Suppressor macrophage treated with lipopolysaccharide for 4 hours (primary cell): ENCODE measurements at places on chromosomes 16 and 17.

DNA sequence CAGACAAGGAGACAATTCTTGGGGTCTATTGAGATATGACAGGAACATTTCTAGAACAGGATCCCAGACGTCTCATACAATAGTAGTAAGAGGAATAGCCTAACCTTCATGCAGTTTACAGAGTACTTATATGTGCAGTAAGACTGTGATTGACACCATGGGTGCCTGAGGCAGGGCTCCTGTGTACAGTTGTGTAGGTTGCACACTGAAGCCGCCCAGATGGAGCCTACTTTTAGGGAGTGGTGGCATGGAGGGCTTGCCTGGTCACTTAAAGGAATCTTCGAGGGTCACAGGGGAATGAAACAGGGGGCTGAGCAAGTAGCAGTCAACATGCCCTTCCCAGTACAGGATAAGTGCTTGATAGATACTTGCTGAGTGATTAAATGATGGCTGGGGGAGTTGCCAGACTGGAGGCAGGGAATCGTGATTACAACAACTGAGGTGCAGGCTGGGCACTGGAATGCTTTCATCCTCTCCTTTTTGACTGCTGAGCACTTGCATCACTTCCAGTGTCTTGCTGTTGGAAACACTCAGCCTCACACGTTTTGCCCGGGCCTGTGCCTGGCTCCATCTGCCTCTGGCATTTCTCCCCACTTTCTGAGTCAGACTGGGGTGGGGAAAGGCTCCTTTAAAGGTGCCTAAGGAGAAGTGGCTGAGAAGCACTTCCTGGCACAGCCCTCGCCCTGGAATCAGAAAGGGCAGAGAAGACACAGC, 71.0 kb downstream of the COPRS start:
- DNase-seq, result peak; percentile 62

DNA sequence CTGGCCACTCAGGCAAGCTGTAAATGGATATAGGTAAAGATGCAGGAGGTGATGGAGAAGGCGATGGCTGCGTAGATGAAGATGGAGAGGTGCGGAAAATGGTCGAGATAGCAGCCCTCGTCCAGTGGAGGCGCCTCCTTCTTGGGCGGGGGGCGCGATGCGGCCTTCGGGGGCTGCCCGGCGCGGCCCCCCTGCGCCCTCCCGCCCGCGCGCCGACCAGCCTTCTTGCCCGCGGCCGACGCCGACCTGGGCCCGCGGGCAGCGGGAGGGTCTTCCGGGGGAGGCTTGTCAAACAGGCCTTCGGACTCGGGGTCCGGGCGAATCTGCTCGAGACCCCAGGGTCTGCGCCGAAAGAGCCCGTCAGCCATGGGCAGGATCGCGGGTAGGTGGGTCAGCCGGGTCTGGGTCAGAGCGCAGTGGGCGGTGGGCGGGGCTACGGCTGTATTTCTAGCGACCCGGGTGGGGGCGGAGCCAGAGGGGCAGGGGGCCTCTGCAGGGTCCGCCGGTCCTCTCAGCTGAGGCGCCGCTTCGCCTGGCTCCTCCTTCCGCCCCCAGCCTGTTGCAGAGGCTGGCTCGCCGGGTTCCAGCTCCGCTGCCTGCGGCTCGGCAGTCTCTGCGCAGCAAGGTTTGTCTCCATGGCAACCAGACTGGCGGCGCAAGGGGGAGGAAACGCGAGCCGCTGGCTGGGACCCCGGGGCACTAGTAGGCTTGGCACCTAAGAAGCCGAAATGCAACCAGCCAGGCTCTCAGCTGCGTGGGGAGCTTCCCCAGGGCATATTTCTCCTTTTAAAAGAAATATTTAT, 14.4 kb downstream of the MIS12 start:
- peak; percentile 45 for DNase-seq

GRCh38 chr17:34259146-34259545, 4.1 kb downstream of the CCL2 start:
- no peak for DNase-seq

DNA sequence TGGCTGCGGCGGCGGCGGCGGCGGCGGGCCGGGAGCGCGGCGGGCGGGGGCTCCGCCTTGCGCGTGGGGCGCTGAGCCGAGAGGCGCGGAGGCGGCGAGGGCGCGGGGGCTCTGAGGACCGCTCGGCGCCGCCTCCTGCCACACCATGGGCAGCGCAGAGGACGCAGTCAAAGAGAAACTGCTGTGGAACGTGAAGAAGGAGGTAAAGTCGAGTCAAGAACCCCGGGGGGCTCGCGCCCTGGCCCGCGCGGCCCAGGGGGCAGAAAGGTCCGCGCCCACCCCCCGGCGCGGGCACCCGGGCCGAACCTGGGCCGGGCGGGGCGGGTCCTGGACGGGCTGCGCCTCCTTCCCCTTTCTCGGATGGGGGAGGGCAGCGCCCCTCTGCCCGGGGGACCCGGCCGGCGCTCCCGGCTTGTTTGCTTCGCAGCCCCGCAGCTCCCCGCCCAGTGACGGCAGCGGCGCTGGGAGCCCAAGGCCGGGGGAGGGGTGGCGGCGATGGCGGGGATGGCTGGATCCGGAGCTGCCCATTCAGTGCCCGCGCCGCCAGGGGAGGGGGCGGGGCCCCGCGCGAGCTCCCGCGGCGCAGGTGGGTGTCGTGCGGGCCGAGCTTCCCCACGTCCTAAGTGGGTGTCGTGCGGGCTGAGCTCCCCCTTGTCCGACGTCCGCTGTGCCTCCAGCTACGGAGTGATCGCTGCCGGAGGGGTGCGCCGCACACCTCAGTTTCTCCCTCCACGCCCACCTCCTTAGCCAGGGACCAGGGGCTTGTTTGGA, 428 bp downstream of the SGSM2 start:
- DNase-seq, result peak; percentile 64

DNA sequence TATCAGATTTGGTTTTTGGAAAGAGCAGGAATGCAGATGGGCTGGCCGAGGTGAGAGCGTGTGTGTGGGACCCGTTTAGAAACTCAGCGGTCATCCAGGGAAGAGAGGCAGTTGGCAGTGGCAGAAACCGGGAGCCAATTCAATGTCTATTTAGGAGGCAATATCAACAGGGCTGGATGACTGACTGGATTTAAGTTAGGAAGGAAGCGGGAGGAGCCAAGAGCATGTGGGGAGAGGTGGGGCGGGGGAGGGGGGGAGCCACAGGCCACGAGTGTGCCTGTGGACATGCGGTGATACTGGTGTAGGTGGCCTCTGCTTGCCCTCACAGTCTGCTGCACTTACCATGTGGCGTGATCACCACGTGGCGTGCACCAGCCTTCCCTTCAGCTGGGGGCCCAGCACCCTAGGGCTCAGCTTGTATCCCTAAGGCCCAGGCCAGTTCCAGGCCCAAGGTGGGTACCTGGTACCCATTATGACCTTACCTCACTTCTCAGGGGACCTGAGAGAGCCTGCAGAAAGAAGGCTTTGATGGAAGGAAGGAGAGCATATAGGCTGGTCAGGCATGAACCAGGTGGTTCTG, 10.8 kb upstream of the TPPP3 start:
- DNase-seq, result no peak

GRCh38 chr16:3444032-3444388, 530 bp downstream of the NAA60 start:
- peak; percentile 77 for DNase-seq

DNA sequence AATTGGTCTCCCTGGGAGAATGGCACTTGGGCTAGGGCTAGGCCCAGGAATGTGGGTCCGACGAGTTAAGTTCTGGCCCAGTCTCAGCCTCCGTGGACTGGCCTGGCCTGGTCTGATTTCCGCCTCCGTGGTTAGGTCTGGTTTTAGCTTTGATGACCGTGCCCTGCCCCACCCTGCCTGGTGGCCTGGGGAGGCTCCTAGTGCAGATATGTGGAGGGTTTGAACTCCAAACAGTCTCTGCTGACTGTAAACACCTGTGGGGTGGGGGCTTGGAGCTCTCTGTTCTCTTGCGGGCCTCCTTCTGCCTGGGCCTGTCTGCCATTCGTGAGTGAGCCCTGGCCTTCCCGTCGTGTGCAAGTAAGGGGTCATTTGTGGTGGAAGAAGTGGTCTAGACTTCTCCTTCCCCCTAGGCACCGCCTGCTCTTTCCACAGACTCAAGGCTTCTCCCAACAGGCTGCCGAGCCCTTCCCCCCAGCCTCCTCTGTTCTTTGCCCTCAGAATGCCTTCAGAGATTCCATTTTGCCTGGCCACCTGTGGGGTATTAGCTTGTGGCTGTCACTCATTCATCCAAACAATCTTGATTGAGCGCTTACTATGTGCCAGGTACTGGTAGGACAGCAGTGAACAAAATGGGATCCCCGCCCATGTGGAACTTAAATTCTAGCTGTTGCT, 1.6 kb downstream of the ATP6V0C start:
- peak; percentile 53 for DNase-seq

- DNase-seq, result peak; percentile 5
Measured at GRCh38 chr17:1878419-1879121, 48.8 kb downstream of the RPA1 start.

- no peak for DNase-seq
Measured at GRCh38 chr16:27571433-27572326, 21.7 kb downstream of the KATNIP start.

DNA sequence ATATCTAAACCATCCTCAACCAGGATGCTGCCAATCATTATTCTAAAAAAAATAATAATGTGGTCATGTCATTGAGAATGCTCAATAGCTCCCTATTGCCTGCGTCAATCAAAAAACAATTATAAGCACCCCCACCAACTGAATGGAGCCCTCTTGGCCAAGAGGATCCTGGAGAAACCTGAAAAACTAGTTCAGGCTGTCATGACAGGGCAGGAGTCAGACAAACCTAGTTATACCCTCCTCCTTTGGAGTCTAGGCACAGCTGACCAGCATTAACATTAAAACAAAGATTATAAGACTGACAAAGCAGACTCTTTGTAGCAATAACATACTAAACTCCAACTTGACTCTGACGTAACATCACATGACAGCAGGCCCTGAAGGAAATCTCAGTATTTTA, 119.2 kb upstream of the CCL2 start:
- DNase-seq, result no peak

- no peak for DNase-seq
Measured at GRCh38 chr17:27622986-27623385, 8.0 kb upstream of the LGALS9 start.

- DNase-seq, result no peak
Measured at GRCh38 chr16:10878328-10878643, 1.3 kb downstream of the CIITA start.

GRCh38 chr16:67530013-67530939, 1.6 kb downstream of the RIPOR1 start:
- DNase-seq, result peak; percentile 65

GRCh38 chr16:66264311-66265047, 102.0 kb upstream of the CDH5 start:
- no peak for DNase-seq

GRCh38 chr16:15601212-15601879, 41.6 kb downstream of the MARF1 start:
- no peak for DNase-seq

- no peak for DNase-seq
Measured at GRCh38 chr17:47604598-47604927, 45.2 kb upstream of the KPNB1 start.

DNA sequence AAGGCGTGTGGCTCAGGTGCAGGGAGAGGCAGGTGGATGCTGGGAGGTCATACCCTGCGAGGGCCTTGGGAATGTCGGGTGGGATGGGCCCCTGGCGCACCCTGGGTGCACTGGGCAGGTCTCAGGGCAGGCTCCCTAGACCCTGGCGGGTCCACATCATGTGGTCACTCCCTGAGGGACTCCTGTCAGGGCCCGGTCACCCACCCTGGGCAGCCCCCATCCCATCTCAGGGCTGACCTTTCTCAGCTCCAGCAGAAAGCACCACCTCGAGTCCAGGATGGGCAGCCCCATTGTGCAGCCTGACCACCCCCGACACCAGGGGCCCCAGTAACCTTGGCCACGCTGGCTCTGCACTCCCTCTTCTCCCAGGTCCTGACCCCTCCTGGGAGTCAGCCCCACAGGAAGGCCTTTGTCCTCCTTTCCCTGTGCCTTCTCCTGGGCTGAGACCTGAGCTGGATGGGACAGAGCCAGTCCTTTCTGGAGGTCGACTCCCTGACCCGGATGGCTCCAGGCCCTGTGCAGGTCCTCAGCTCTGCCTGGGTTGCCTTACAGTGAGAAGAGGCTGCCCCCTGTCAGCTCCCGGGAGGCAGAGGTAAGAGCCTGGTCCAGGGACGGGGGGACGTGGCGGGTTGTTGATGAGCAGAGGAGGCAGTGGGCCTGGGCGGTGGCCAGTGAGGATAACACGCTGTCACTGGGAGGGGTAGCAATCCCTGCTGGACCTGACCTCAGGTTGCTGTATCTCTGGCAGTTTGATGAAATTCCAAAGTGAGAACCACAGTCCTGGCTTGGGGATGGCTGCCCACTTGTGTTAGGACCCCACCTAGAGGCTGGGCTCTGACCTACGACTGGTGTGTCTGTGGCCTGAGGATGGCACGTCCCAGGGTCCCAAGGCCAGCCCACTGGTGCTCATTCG, 77.9 kb downstream of the GOSR1 start:
- DNase-seq, result peak; percentile 12

- peak; percentile 28 for DNase-seq
Measured at GRCh38 chr17:4987767-4988567, 492 bp upstream of the CAMTA2 start.

DNA sequence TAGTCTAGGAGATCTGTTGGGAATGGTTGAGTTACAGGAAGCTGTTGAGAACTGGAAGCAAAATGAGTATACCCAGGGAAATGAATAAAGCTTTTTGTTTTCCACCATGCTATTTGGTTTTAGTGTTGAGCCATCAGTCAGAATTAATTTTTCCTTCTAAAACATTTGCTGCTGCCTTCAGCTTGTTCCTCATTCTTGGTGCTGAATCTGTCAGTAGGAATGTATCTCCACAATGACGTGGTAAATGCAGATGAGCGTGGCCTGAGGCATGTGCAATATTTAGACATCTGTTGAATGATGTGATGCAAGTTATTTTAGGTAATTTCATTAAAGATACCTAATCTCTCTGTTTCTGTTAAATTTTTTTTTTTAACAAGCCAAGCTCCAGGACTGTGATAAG, 10.9 kb downstream of the HAPSTR1 start:
- peak; percentile 79 for DNase-seq

GRCh38 chr16:82685526-82685925, 58.8 kb downstream of the CDH13 start:
- DNase-seq, result no peak

DNA sequence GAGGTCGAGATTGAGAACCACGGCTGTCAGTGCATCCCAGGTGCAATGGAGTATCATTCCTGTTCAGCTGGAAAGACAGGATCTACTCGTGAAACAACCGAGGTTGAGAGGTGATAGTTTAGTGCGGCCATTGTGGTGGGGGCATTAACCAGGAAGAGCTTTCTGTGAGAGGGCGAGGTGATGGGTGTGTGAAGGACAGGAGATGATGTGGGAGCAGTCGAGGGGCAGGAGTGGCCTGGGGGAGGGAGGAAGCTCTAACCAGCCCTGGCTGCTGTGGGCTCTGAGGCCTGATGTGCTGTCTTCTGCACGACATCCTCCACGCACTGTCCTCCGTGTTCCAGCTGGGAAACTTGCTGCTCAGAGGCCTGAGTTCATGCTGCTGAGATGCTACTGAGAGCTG, 22.0 kb downstream of the GOSR2 start:
- DNase-seq, result no peak

DNA sequence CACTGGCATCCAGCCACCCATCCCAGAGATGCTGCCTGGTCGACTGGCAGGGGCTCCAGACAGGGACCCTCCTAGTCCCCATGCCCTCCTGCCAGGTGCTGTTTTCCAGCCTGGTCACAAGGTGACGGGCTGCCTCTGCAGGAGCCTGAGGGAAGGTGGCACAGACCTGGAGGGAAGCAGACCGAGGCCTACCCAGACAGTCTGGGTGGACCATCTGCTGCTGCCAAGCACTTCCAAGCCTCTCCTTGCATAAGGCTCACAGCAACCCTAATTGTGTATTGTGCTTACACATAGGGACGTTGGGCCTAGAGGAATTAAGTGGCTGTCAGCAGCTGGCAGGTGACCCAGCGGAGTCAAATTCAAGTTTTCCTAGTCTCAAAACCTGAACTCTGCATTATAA, 90.1 kb upstream of the KCNJ18 start:
- DNase-seq, result no peak

GRCh38 chr16:58904291-58904690, 170.2 kb upstream of the GOT2 start:
- no peak for DNase-seq
